ACHN (cell line): ENCODE measurements at places on chromosomes 16 and 17.

- peak; percentile 36 for DNase-seq
These were observed 296.7 kb upstream of the IRX5 start for GRCh38 chr16:54633943-54634362.

DNA sequence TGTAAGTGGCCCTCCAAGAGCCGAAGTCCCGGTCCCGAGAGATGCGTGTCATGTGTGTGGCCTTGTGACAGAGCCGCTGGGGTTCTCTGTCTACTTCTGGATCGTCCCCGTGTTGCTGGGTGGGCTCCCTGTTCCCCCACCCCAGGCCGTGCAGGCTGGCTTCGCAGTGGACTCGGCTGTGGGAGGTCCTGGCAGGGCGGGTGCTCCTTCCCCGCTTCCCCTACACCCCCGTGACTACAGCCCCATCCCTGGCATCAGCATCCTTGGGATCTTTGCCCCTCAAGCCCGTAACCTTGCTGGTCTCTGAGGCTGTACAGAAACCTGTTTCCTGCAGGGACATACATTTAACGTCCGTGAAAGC lies 136.3 kb downstream of the BANP start:
- DNase-seq, result no peak

DNA sequence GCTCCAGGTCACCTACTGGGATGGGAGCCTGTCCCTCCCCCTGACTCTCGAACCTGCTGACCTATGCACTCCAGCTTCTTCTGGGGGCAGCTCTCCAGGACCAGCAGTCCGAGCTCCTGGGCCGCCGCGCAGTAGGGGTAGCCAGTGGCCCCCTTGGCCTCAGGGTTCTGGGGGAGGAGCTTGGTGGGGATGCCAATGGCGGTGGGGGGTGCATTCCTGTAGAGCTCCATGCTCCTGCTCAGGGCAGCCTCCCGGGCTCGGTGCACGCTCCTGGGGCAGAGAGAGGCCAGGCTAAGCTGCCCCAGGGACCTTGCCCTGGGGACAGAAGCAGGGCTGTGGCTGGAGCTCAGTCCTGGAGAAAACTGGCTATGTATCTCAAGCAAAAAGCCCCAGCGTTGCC lies 7.7 kb upstream of the SPATA2L start:
- no peak for DNase-seq

DNA sequence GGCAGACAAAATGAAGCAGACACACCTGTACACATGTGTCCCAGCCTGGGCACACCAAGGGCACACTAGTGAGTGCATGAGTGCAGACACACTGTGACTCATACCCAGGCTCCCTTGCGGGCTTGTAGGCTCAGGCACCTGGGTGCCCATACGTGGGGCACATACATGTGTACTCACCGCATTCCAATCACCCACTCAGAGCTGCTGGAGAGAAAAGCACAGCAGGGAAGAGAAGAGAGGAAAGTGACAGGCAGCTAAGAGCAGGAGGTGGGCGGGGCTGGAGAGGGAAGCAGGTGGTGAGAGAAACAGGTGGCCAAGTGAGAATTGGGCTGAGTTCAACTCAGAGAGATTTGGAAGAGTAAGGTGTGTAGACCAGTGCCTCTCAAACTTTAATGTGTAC lies 54.0 kb downstream of the TMEM132E start:
- DNase-seq, result no peak

DNA sequence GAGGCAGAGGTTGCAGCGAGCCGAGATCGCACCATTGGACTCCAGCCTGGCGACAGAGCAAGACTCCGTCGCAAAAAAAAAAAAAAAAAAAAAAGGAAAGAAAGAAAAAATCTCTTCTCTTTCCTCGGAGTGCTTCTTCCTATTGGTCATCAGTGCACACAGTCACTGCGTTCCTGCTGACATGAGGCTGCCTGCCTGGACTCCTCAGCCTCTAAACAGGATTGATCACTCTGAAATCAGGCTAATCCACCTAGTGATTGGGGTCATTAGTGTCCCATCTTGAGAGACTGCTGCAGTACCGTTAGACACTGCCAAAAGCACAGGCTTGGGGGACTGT lies 30.8 kb downstream of the PLCD3 start:
- no peak for DNase-seq
